Neural progenitor cell (in vitro differentiated cells): ENCODE measurements at places on chromosomes 16 and 17. TPM values are rescaled to one million over a fixed set of nuclear protein-coding genes. Genes with fewer than 3 reads are reported as not detected.

The BCO1 gene
- total RNA-seq: 3.5 and 4.2 TPM in 2 replicates

The SLC35G6 gene
- not detected in 2 replicates for total RNA-seq

The CCL17 gene
- total RNA-seq: not detected in 2 replicates

The VMO1 gene
- total RNA-seq: 0.31 TPM in 1 of 2 replicates, not detected in the other

The HSD17B1 gene
- 2.2 and 2.6 TPM in 2 replicates for total RNA-seq

The PARD6A gene
- 2.7 and 8.7 TPM in 2 replicates for total RNA-seq

The FAM83G gene
- total RNA-seq: 9.9 and 24.3 TPM in 2 replicates

The ATP6V0D1 gene
- 29.7 and 42.0 TPM in 2 replicates for total RNA-seq

The HOXB9 gene
- not detected in 2 replicates for total RNA-seq
